ENCODE measurements at places on chromosomes 2 and 18.

DNA sequence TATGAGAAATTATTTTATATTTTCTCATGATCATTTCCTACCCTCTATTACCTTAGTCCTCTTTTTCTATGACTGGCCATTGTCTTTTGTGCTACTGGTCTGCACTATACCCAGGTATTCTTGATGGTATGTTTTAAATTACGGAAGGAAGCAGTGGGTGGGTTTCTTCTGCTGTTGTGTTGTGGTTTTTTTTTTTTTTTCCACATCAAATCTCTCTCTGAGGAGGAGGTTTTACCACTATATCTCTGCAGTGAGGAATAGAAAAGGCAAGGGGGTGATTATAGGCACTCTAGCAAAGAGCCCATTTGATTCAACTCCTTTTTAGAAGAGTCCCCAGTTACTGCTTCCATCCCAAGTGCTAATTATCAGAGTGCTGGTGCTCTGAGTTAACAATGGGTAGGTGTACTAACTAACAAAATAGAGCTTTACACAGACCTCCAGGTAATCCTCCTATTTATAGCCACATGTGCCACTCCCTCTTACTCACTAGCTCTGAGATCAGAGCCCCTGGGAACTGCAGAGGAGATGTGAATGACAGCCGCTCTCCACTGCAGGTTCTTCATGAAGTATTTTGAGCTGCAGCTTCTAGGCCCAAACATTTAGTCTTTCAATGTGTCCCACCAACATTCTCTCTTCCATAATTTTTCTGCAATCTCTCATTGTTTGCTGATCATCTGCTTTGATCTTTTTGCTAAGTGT lies 301.6 kb upstream of the GULP1 start:
- peaks cover 10% of the 10 kb centered on the region for H3K27me3 ChIP-seq
- H3K27ac ChIP-seq, result no peak overlapping the region
- DNase-seq, result no peak
- no peak overlapping the region for H3K4me3 ChIP-seq
- H3K4me1 ChIP-seq, result peaks cover 12% of the 10 kb centered on the region

GRCh38 chr2:84832772-84833461 lies 48.0 kb downstream of the TRABD2A start:
- H3K27me3 ChIP-seq, result peaks cover 9% of the 10 kb centered on the region
- H3K4me1 ChIP-seq, result peaks cover 12% of the 10 kb centered on the region
- H3K36me3 ChIP-seq, result no peaks in the 10 kb centered on the region
- no peak overlapping the region for H3K27ac ChIP-seq
- H3K4me3 ChIP-seq, result no peak overlapping the region

GRCh38 chr2:47076586-47077441 lies 78.3 kb downstream of the STPG4 start:
- peak; percentile 96 for DNase-seq
- H3K27ac ChIP-seq, result peak overlapping the region; percentile 95
- no peak overlapping the region for H3K4me3 ChIP-seq

DNA sequence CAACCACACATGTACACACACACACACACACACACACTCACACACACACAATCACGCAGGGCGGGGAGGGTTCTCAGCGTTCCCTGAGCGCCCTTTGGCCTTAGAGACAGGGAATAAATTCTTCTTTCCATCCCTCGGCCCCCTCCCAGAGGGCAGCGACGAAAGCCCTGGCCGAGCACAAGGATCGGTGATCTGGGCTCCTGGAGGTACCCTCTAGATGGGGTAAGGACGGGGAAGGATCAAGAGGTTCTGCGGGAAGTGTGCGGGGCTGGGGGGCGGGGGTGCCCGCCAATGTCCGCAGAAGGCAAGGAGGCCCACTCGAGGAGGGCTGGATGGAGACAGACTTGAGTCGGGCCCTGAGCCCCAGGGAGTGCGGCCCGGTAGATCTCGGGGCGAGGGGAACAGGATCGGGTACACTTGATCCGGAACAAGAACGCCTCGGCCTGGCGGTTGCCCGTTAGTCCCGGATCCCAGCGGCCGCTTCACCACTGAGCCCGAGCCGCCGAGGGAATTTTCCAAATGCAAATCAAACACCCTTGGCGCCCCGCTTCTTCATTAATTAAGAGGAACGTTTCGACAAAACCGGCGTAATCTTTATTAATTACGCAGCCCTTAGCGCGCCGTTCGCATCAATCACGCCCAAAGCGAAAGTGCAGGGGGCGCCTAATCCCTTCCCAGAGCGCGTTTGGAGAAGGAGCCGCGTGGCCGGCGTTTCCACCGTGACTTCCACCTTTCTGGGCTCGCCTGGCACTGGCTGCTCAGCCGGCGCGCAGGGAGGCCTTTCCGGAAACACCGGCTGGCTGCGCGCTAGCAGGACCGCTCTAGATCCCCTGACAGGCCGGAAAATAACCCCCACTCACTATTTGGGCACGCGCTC lies 7.0 kb upstream of the PAX3 start:
- DNase-seq, result no peak
- peaks cover 100% of the 10 kb centered on the region for H3K27me3 ChIP-seq
- peaks cover 18% of the 10 kb centered on the region for H3K4me1 ChIP-seq
- H3K27ac ChIP-seq, result no peak overlapping the region
- no peaks in the 10 kb centered on the region for H3K36me3 ChIP-seq

DNA sequence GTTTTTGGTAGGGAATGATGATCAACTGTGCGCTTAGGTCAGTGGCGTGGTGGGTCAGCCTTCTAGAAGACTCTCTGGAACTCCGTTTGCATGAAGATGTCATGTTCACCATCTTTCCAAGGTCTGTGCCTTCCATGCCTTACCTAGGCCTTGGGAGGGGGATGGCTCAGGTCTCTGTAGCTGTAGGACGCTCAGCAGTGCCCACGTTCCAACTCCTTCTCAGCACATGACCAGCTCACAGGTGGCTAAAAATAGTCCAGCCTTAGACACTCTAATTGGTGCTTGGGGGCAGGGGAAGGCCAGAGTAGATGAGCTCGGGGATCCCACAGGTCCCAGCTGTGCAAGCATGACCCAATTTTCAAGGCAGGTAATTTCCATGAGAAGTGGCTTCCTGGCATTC lies 42.3 kb upstream of the TEX51 start:
- no peak for DNase-seq
- H3K27me3 ChIP-seq, result peaks cover 24% of the 10 kb centered on the region
- no peak overlapping the region for H3K4me3 ChIP-seq
- H3K27ac ChIP-seq, result no peak overlapping the region

- DNase-seq, result peak; percentile 91
- no peak overlapping the region for H3K4me3 ChIP-seq
- peaks cover 62% of the 10 kb centered on the region for H3K36me3 ChIP-seq
- no peaks in the 10 kb centered on the region for H3K27me3 ChIP-seq
- H3K4me1 ChIP-seq, result peaks cover 35% of the 10 kb centered on the region
These were observed 18.0 kb downstream of the SPEG start for GRCh38 chr2:219452361-219453317.

GRCh38 chr2:43383533-43383932 lies 157.1 kb upstream of the ZFP36L2 start:
- H3K27me3 ChIP-seq, result no peaks in the 10 kb centered on the region
- peaks cover 2% of the 10 kb centered on the region for H3K4me1 ChIP-seq
- DNase-seq, result no peak

DNA sequence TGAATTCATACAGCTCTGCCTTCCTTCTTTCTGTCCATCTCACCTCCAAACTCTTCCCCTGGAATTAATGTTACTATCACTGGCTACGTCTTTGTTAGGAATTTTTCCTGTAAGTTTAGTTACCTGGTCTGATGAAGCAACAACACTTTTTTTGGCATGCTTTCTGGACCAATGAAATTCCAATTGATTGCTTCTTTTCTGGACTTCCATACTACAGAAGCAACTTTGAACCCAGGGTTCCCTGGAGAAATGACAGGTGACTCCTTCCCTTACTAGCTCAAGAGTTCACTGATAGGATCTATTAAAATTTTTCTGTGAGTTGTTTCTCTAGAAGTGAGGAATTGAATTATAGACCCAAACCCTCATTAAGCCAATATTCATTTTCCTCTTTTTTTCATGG lies 41.4 kb upstream of the STPG4 start:
- H3K4me3 ChIP-seq, result no peak overlapping the region
- H3K27me3 ChIP-seq, result no peaks in the 10 kb centered on the region
- peaks cover 25% of the 10 kb centered on the region for H3K4me1 ChIP-seq
- H3K36me3 ChIP-seq, result no peaks in the 10 kb centered on the region

DNA sequence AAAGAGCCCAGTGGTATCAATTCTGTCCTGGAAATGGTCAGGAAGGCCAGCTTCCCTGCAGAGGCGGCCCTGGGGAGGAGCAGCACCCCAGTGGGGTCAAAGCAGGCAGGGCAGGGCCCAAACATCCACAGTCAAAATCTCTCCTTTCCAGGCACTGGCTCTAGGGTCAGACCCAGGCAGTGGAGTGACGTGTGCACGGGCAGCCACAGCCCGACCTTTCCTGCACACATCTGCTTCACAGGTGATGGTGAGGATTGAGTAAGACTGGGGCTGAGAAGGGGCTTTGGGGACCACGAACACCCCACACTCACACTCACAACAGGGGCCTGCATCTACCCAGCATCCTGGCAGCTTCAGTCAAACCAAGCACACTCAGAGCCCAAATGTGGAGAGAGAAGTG lies 97.8 kb upstream of the GLI2 start:
- no peaks in the 10 kb centered on the region for H3K36me3 ChIP-seq
- H3K4me1 ChIP-seq, result no peaks in the 10 kb centered on the region
- H3K4me3 ChIP-seq, result no peak overlapping the region
- H3K27me3 ChIP-seq, result peaks cover 42% of the 10 kb centered on the region
- H3K27ac ChIP-seq, result no peak overlapping the region
- no peak for DNase-seq

DNA sequence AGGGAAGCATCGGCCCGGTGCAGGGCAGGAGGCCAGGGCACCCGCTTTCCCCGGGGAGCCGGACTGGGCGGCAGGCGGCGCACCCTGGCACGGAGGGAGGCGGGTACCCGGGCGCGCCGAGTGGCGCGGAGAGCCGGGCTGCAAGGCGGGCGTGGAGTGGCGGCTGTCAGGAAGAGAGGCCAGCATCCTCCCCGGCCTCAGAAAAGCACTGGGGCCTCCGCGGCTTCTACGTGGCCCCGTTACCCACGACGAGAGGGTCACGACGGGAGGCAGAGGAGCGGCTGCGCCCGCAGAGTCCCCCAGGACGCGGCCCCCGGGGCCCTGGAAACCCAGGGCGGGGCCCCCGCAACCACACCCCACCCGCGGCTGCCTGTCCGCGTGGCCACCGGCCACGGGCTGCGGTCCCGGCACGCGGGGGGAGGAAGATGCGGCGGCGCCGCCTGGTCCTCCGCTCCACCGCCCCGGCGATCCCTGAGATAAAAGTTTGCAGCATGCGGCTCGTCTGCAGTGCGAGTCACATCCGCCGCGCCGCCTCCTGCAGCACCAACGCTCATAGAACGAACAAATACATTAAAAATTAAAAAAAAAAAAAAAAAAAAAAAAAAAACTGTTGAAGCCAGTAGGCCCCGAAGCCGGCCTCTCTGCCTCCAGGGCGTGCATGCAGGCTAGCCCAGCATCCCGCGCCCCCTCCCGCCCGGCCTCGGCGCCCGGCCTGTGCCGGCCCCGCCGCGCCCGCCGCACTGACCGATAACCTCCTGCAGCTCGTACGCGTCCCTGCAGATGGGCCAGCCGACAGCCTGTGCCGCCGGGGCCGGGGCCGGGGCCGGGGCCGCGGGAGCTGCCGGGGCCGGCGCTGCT lies 683 bp downstream of the STK39 start:
- H3K27ac ChIP-seq, result peak overlapping the region; percentile 28
- peaks cover 7% of the 10 kb centered on the region for H3K4me1 ChIP-seq
- H3K36me3 ChIP-seq, result no peaks in the 10 kb centered on the region
- peak overlapping the region; percentile 87 for H3K4me3 ChIP-seq

- no peaks in the 10 kb centered on the region for H3K36me3 ChIP-seq
- H3K27ac ChIP-seq, result no peak overlapping the region
- H3K4me1 ChIP-seq, result peaks cover 6% of the 10 kb centered on the region
These were observed 172.1 kb downstream of the SETBP1 start for GRCh38 chr18:44852818-44853217.

GRCh38 chr2:160266037-160266551 lies 66.0 kb upstream of the ITGB6 start:
- H3K4me1 ChIP-seq, result peaks cover 22% of the 10 kb centered on the region
- no peak for DNase-seq
- H3K36me3 ChIP-seq, result peaks cover 5% of the 10 kb centered on the region

DNA sequence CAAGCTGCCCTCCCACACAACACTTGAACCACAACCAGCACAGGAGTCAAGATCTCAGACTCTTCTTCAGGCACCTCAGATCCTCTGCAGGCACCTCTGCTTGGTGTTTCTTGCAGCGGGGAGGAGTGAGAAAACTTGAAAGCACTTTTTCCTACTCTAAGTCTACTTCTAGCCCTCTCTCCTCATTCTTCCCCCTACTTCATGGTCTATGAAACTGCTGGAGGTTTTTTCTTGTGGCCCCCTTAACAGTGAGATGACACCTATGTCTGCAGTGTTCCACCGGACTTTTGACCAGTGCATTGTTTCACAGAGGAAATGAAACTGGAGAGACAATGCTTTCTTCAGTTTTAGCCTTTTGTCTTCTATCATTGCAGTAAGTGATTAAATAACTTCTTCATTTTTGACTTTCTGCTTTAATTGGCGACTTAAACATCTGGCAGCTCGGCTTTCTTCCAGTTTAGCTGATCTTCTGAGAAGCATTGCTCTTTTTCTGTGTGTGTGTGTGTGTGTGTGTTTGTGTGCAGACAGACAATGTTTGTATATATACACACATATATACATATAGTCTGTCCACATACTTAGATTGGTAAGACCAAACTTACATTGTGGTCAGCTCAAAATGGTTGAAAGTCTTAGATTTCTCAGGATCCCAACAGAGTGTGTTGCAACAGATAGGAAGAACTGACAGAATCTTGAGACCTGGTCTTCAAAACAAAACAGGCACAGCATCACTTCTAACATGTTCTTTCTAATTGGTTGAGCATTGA lies 1474.0 kb upstream of the TMEFF2 start:
- no peaks in the 10 kb centered on the region for H3K4me1 ChIP-seq
- no peak for DNase-seq
- H3K4me3 ChIP-seq, result no peak overlapping the region

- no peaks in the 10 kb centered on the region for H3K4me1 ChIP-seq
- no peaks in the 10 kb centered on the region for H3K36me3 ChIP-seq
- H3K27ac ChIP-seq, result no peak overlapping the region
- DNase-seq, result no peak
These were observed 42.5 kb downstream of the ADD2 start for GRCh38 chr2:70725505-70725904.

- no peaks in the 10 kb centered on the region for H3K36me3 ChIP-seq
- H3K27ac ChIP-seq, result no peak overlapping the region
- no peak overlapping the region for H3K4me3 ChIP-seq
- H3K27me3 ChIP-seq, result no peaks in the 10 kb centered on the region
- H3K4me1 ChIP-seq, result no peaks in the 10 kb centered on the region
These were observed 304.7 kb downstream of the PTPRM start for GRCh38 chr18:7871560-7872456.

DNA sequence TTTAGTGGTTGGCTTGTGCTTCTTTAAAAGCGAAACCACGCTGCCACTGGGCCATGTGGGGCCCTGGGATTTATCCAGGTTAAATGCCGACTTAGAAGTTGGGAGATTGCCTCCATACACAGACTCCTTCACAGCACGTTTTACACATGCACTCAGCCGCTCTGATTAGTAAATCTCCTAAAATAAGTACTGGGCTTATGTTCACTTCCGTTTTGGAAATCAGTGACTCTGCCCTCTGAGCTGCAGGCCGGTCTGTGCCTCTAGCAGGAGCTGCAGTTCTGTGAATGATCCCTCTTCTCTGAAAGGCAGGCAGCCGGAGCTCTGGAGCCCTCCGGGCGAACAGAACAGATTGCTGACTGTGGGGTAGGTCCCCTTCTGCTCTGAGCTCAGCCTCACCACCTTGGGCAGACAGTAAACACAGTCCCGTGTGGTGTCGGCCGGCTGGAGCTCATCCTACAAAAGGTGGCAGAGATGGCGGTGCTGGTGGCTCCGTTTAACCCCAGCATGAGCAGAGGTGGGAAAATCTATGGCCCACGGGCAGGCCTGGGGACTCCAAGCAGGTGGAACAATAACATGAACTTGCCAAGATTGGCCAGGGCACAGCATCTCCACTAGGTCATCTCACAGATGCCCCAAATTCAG lies 9.8 kb upstream of the RAB17 start:
- peaks cover 5% of the 10 kb centered on the region for H3K4me1 ChIP-seq
- no peak overlapping the region for H3K4me3 ChIP-seq
- H3K36me3 ChIP-seq, result no peaks in the 10 kb centered on the region
